NCI-H524 (cell line): ENCODE measurements at places on chromosomes 6 and 20.

DNA sequence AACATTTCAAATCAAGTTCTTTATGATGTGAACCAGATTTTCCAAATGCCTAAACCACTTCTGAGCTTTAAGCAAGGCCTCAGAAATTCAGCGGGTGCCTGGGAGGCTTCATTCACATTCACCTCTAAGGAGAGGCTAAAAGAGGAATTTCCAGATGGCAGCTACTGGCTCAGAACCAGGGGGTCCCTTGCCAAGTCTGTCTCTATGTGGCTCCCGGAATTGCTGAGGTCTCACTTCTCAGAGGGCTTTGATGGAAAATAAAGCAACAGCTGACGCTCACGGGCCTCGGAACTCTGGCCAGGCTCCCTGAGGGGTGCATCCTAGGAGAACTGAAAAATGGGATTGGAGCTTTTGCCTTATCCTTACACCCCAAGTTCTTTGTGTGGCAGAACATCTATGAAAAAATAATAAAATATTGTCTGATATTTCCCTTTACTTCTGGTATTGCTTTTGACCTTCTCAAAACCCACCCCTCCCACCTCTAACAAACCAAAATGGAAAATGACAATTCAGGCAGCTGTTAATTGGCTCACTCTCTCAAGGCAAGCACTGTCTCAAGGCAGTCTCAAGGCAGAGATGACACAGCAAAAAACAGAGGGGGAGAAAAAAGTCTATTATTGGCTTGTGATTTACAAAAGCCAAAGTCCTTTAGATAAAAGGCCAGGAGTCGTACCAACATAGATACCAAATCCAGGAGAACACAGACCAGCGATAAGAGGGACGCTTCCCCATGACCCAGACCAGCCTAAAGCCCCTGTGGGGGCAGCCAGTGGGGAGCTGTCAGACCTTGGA is 21.8 kb upstream of the LRRN4 start:
- DNase-seq = no peak

DNA sequence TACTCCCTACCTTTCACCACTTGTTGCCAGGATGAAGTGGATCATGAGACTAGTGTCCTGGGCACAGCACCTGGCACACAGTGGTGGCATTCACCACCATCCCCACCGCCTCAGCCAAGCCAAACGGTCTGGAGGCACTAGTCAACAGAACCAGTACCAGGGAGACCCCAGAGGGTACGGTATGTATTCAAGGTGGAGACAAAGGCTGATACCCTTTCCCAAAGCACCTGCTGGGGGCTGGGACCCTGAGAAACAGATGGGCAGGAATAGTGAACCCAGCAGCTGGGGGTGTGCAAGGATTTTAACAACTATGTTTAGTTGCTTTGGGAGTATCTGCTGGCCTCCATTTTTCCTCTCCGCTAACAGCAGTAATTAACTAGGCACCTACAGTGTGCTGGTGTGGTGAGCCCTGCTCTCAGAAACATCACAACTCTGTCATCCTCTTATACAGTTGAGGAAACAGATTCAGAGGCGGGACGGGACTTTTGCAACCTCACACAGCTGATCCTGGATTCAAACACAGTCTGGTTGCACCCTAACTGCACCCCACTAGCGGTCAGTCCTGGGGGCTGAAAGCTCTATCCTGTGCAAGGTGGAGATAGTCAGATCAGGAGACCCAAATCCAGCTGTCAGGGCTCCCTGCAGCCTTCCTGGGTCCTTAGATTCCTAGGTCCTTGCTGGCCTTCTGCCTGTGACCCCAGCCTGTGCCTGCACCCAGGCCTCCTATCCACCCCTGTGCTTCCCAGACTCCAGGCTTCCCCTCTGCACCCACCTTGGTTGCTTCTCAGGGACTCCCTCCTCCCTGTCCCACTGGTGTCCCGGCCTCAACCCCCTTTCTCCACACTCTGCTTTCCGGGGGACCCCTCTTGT is 1.2 kb downstream of the SNTA1 start:
- DNase-seq = no peak

DNA sequence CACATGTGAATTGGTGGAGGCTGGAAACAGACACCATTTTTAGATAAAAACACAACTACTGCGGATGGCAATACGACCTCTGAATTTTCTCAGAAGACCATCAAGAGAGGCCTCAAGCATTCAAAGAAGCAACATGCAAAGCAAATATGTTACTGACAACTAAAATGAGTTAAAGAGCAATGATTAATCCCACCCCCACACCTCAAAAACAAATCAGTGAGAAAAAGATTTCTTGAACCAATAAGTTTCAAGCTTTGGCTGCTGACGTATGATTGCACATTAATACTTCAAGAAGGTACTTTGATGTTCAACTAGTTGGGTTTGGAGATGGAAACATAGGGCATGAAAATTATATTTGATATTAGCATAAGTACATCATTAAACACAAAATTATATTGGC is 982 bp downstream of the MMUT start:
- DNase-seq = no peak

GRCh38 chr6:53048431-53049195 is 16.6 kb upstream of the FBXO9 start:
- no peak for DNase-seq

DNA sequence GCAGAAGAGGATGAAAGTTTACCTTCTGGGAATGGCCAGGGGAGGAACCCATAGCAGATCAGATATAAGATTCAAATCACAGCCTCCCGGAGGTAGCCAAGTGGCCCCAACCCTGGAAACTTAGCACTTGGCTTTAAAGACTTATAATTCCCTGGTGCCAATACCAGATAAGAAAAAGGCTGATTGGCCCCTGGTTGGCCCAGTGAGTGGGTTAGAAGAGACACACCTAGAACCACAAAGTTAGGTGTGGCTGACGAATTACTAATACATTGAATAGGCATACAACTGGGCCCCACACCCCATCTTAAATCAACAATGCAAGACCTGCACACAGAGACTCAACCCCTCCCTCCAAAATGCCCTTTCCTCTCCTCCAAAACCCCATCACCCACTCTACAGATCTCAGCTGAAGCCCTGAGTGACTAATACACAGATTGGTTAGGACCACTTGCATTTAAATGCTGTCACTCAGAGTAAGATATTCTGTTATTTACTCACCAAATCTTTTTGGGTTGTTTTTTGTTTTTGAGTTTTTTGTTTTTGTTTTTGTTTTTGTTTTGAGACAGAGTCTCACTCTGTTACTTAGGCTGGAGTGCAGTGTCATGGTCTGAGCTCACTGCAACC is 315.4 kb upstream of the JARID2 start:
- no peak for DNase-seq

- DNase-seq = no peak
These were observed 18.6 kb downstream of the HMGCLL1 start for GRCh38 chr6:55560290-55560885.

DNA sequence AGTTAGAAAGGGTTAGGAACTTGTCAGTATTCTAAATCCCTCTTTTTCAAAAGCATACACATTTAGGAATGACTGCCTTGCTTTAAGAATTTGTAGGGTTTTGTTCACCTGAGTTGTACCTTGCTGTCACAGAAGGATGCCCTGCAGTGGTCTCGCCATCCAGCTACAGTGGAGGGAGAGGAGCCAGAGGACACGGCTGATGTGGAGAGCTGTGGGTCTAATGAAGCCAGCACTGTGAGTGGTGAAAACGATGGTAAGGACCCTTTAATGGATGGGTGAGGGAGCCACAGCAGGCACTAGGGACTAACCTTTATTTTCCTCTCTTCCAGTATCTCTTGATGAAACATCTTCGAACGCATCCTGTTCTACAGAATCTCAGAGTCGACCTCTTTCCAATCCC is 69.9 kb downstream of the ASXL1 start:
- no peak for DNase-seq

- no peak for DNase-seq
These were observed 237.8 kb upstream of the THEMIS start for GRCh38 chr6:128138694-128139093.

DNA sequence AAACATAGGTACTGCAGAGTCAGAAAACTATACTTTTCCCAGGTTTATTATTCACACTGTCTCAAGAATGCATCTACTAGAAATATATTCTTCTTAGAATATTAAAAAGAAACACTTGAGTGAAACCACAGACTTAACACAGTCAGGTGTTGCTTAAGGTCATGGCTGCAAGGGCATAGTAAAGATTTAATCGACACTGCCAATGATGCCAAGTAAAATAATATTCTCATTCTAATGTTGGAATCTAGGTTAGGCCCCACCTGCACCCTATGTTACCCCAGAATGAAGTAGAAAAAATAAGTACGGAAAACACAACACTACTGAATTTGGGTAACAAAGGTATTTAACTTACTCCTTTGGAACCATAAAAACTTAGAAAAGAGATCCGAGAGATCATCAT is 155.0 kb downstream of the RALGAPA2 start:
- no peak for DNase-seq

- no peak for DNase-seq
These were observed 43.0 kb upstream of the KCNK16 start for GRCh38 chr6:39365281-39366074.

GRCh38 chr20:18739751-18740166 is 73.8 kb upstream of the SCP2D1 start:
- no peak for DNase-seq

DNA sequence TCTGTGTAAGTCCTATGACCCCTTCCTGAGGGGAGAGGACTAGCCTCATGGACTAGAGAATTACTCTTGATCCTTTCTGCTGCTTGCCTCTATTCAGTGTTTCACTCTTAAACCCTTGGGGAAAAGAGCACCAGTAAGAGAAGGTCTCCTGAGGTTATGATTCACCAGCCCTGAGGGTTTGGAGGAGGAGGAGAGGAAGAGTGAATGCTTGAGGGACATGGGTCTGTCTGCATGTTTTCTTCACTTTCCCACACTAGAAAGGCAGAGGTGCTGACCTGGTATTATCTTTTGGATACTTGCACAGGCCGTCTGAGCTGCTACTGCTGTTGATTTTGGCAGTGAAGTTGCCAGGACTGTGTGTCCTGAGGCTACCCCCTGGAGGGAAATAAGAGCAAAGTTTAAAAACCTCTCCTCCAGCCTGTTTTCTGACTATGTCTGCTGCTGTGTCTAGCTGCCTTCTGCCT is 78.3 kb downstream of the CD109 start:
- DNase-seq = no peak
